Activated T-helper 1 cell treated with anti-CD3 and anti-CD28 coated beads, Interleukin-12 subunit alpha, Interleukin-12 subunit beta, Interleukin-2, Interleukin-4 antibody, amounts not matched to agents 30 ng/mL and 10 ng/mL and 1 ng/mL, durations not matched to agents 14 hours and 24 hours and 36 hours (primary cell): ENCODE measurements at places on chromosomes 5 and 9.

GRCh38 chr9:127182901-127183746, 60.7 kb upstream of the ANGPTL2 start:
- DNase-seq = no peak

GRCh38 chr5:20034717-20035116, 46.7 kb upstream of the CDH18 start:
- DNase-seq = no peak

GRCh38 chr5:178672630-178673029, 45.8 kb upstream of the CLK4 start:
- DNase-seq = no peak

DNA sequence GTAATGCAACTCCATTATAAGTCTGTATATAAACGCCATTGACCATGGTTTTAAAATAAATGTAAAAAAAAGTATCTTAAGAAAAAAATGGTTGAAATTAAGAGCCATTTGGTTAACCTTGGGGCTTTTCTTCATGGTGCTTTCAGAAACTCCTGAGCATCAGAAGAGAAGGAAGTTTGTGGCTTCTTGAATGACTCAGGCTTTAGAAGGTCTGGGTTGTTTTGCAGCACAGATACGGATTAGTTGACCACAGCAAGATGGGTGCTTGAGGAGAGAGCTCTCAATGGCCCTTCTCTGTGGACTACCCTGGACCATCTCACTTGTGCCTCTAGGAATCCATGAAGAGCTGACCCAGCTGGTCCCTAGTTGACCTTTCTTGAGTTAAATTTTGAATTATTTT, 189.5 kb downstream of the TMEM38B start:
- peak; percentile 5 for DNase-seq

GRCh38 chr5:91271999-91272398, 111.1 kb downstream of the ARRDC3 start:
- no peak for DNase-seq

GRCh38 chr9:120698766-120699165, 15.5 kb downstream of the MEGF9 start:
- DNase-seq = no peak

GRCh38 chr5:169286572-169287300, 14.2 kb downstream of the SLIT3 start:
- no peak for DNase-seq

DNA sequence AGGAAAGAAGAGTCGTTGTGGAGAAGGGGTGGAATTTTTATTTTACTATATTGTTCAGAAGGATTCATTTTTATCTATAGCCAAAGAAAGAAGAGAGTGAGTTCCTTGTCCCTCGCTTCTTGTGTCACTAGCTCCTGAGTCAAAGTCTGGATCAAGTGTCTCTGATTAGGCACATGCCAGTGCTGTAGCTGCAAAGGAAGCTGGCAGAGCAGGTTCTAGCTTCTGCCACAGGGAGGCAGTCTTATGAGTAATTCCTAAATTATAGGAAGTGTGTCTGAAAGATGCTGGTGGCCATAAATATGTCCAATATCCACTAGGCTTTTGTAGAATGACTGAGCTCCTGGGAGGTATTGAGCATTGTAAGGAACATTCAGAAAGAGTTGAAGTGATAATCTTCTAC, 84.7 kb downstream of the DOCK2 start:
- DNase-seq = no peak

GRCh38 chr9:110536822-110537221, 42.7 kb downstream of the SVEP1 start:
- DNase-seq = no peak

- no peak for DNase-seq
These were observed 50.2 kb upstream of the SAP30L start for GRCh38 chr5:154395407-154396106.

DNA sequence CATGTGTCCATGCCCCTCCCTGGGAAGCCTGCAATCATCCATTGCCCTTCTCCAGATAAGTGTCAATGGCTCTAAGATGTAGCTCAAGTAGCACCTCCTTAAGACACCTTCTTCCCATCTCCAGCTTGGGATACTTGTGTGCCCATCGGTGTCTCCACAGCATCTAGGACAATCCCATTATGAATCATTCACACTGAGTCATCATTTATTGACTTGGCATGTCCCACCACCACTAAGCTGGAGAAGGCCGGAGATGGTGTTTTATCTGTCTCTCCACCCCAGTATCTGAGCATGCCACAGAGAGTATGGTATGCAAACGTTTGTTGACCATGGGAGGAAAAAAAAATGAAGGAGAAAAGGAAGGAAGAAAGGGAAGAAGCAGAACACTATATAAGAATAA, 342.2 kb downstream of the TRIM32 start:
- DNase-seq = no peak

GRCh38 chr5:127590156-127590722, 58.6 kb upstream of the CTXN3 start:
- no peak for DNase-seq

GRCh38 chr9:5869315-5870019, 21.2 kb upstream of the MLANA start:
- DNase-seq = no peak

DNA sequence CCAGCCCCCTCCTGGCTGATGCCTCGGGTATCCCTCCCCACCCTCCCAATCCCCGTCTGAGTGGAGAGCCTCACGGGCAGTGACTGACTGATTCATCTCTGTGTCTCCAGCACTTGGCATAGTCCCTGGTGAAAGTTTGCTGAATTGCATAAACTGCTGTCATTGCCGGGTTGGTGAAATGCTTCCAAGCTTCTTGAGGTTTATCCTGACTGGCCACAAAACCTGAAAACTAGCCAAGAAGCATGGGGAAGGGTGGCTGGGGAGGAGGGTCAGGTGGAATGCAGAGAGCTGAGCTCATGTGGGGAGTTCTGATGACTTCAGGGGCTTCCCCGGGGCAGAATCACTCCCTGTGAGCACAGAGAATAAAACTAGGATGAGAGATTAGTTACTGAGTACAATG, 56.9 kb upstream of the GGTA1 start:
- DNase-seq = no peak

- peak; percentile 62 for DNase-seq
These were observed 21.2 kb downstream of the TRIM14 start for GRCh38 chr9:98097836-98098235.

GRCh38 chr5:128241051-128241695, 157.6 kb downstream of the SLC12A2 start:
- no peak for DNase-seq
